ENCODE measurements at places on chromosomes 2 and 18. TPM values are rescaled to one million over a fixed set of nuclear protein-coding genes. Genes with fewer than 3 reads are reported as not detected.

- no peak for ATAC-seq
These were observed 67.2 kb downstream of the GREB1L start for GRCh38 chr18:21309248-21309647.

DNA sequence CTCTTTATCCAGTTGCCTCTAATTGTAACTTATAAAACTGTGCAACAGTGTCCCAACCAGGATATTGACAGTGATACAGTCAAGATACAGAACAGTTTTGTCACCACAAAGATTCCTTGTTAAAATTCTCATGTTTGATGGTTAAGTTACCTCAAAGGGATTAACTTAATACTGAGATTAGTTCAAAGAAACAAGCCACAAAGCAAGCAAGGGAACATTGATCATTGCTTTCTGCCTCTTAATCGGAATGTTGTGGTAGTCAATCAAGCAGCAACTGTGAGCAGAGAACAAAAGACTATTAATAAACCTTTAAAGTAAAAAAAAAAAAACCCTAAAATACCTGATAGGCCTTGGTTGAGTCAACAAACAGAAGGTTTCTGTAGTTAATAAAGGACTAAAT lies 352.3 kb downstream of the PARD3B start:
- no peak for ATAC-seq

- ATAC-seq = no peak
These were observed 27.8 kb downstream of the CTIF start for GRCh38 chr18:48566589-48566988.

- peak; percentile 75 for ATAC-seq
These were observed 25.5 kb downstream of the RMC1 start for GRCh38 chr18:23528580-23529472.

DNA sequence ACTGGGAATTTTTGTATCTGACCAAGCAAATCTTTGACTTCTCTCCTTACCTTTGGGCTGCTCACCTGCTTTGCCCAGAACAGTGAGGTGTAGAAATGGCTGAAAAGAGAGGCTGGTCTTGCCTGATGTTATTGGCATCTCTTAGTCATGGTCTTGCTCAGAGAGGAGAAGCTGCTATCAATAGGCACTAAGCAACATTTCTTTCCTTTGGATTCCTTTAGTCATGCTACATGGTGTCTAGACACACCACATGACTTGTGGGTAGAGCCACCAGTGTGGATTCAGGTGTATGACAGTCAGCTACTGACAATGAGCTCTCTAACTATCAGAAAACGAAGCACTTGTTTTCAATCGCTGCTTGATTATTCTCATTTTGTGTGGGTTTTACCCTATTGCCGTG lies 341.3 kb upstream of the DCC start:
- no peak for ATAC-seq

- ATAC-seq = no peak
These were observed 17.7 kb upstream of the CRYBA2 start for GRCh38 chr2:219010873-219011272.

- no peak for ATAC-seq
These were observed 494 bp downstream of the HNRNPLL start for GRCh38 chr2:38602136-38602731.

The DNAJC10 gene
- total RNA-seq = 77.2 TPM

The FAM124B gene
- total RNA-seq = 1.8 TPM

The LRATD1 gene
- 8.7 TPM for total RNA-seq

Data from gastroesophageal sphincter (tissue), 4 donors.